ENCODE measurements at places on chromosomes 5 and 9.

DNA sequence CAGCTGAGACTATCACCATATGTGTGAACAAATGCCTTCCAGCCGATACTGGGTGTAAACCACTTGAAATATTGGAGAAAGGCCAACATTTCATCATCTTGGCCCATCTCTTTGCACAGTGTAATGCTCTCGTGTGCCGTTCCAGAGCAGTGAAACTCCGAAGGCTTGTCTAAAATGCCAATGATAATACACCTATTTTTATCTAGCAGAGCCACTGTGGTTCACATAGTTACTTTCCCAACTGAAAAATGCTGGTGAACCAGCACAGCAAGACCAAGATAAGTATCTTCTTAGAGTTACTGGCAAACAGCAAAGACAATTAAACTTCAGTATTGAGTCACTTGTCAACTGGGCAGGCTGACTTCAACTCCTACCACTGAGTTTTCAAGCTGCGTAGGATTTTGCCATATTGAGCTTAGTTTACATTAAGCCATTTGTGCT, 379.9 kb upstream of the ACTBL2 start:
- DNase-seq = no peak

DNA sequence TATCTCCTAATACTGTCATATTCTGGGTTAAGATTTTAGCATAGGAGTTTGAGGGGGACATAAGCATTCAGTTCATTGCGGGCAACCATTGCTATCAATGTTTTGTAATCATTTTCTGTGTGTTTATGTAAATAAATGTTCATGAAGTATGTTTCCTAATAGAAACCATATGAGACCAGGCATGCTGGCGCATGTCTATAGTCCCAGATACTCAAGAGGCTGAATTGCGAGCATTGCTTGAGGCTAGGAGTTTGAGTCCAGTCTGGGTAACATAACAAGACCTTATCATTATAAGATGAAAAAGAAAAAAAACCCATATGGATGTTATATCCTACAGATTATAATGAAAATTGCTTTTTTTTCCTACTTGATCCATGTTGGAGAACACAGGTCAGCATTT, 91.2 kb downstream of the F2RL2 start:
- no peak for DNase-seq

- no peak for DNase-seq
Measured at GRCh38 chr9:91845879-91846278, 104.1 kb downstream of the ROR2 start.

GRCh38 chr5:107476783-107477182, 194.0 kb downstream of the EFNA5 start:
- no peak for DNase-seq

DNA sequence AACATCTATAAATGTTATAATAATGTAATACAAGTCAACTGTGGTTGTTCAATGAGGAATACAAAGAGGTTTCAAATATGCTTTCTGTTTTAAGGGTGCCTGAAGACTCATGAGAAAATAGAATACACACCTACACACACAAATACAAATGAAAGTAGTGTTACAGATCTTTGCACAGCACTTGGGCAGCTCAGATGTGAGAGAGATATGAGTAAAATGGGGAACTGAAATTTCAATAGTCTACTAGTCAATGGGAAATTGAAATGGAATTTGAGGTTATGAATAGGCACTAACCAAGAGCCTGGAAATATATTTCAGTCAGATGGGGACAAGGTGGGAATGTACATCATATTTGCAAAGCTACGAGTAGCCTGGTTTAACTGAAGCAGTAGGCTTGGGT, 96.6 kb downstream of the ISL1 start:
- no peak for DNase-seq

GRCh38 chr5:44714871-44715561, 93.7 kb upstream of the MRPS30 start:
- DNase-seq = no peak

GRCh38 chr5:30627945-30628344, 565.5 kb upstream of the CDH6 start:
- DNase-seq = no peak

DNA sequence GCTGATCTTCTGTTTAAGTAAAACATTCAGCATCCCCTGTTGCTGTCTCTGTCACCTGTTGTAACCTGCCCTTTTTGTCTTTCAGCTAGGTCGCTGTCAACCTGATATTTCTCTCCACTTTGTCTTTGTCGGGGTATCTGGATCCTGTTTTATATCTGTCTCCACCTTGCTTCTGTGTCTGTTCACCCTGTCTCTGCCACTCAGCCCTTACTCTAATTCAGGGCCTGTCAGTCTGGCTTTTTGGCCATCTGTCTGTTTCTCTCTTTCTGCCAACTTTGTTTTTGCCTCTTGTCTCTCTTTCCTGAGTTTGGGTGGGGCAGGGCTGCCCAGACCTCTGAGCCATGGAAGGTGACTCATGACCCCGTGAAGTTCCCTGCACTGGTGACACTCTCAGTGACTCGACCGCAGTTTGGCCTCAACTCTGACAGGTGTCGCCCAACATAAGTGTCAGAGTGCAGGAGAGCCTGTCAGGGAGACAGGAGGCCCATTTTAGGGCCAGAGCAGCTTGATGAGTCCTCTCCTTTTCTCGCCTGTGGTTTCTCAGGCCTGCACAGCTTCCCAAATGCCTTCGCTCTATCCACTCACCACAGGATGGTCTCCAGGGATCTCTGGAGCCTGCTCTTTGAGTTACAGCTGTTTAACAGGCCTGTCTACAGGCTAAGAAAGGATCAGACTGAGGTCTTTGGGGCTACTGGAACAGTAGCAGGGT, 868 bp downstream of the ZBTB43 start:
- DNase-seq = peak; percentile 65

DNA sequence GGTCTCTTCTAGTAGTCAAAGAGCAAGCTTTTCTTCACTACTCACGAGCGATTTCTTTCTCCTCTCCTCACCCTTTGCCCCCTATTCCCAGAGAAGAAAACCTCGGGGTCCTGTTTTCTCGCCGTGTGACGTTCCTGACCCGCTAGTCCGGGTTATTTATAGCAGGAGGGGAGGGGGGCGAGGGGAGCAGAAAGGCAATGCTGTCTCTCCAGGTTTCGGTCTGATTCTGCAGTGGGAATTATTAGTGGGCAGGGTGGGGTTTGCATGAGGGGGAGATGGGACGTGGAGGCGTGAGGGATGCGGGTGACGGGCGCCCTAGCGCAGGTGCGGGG, 847 bp upstream of the GABRB2 start:
- DNase-seq = no peak

GRCh38 chr5:157214861-157215513, 34.3 kb downstream of the ITK start:
- DNase-seq = no peak

DNA sequence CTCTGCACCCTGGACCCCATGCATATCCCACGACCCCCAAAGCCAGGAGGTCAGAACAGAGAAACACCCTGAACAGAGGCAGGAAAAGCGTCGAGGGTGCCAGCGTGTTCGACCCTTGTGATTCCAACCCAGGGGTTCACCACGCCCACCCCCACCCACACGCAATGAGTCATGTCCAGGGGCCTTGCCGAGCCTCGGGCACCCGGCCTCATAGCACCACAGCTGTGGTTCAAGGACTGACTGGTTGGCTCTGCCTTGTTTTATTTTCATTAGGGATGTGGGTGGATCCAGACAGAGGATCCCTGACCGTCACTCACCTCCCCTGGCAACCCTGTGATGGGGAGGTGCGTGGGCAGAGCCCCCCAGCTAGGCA, 9.5 kb upstream of the QSOX2 start:
- DNase-seq = no peak
